ENCODE measurements at places on chromosomes 2 and 18.

- peak; percentile 15 for DNase-seq
Observed at GRCh38 chr2:205556841-205557539, 125.3 kb upstream of the NRP2 start.

DNA sequence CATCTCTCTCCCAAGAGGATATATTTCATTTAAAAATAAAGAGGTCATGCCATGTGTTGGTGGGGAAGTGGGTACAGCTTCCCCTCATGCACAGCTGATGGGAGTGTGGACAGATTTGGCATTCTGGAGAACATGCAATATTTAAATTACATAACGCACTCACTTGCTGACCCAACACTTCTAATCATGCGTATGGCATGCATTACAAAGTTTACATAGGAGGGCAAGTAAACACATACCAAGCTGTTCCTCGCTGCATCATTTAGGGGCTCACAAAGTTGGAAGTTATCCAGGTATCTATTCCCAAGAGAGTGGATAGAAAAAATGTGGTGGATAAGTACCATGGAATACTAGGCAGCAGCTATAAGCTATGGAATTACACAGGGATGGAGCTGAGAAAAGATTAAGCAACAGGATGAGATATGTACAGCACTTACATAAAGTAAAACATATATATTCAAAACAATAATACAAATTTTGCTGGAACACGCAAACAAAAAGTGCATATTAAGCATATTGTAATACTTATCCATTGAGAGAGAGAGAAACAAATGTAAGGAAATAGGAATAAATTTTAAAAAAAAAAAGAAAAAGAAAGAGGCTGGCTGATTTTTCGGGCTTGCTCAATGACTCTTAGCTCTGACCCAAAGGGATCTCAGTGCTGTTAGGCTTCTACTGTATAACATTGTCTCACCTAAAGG is 11.0 kb downstream of the CYP1B1 start:
- peak; percentile 70 for DNase-seq

DNA sequence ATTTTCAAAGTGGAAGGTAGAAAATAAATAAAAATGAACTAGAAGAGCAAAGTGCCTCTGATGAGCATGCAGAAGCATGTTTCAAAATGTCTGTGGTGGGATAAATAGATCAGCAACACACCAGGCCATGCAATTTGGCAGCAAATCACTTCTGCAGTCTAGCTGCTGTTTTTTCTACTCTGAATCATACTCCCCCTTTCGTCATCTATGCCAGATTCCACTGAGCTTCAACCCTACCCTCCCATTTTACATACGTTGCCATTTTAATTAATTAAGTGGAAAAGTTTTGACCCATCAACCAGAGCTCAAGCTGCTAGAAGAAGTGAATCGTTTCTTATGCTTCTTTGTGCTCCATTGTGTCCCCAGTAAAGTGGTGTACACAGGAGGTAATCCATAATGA is 79.3 kb downstream of the NRXN1 start:
- DNase-seq = peak; percentile 47

DNA sequence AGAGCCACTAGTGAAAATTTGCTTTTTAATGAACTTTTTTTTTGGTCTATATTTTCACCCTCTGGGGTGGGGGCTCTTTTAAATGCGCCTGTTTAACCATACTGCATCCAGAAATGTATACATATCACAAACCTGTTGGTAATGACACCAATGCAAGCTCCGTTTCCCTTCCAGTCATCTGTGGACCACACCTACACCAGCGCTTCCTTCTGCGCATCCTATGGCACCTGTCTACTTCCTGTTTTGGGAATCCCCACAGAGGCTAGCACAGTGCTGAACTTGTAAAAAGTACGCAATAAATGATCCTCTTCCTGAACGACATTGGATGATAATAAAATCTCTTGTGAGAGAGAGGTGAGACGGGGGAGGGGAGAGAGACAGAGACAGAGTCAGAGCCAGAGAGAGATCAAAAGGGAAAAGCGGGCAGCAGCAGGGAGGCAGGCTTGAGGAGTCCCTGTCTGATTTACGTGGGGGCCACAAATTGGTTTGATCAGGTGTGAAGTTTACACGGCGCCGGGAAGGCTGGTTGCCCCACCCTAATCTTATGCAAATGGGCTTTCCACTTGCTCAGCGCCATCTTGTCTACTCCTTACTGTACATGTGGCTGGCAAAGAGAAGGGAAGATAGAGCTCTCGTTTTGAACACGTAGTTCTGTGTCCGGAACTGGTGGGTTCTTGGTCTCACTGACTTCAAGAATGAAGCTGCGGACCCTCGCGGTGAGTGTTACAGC is 38.1 kb upstream of the SLC38A11 start:
- DNase-seq = no peak

DNA sequence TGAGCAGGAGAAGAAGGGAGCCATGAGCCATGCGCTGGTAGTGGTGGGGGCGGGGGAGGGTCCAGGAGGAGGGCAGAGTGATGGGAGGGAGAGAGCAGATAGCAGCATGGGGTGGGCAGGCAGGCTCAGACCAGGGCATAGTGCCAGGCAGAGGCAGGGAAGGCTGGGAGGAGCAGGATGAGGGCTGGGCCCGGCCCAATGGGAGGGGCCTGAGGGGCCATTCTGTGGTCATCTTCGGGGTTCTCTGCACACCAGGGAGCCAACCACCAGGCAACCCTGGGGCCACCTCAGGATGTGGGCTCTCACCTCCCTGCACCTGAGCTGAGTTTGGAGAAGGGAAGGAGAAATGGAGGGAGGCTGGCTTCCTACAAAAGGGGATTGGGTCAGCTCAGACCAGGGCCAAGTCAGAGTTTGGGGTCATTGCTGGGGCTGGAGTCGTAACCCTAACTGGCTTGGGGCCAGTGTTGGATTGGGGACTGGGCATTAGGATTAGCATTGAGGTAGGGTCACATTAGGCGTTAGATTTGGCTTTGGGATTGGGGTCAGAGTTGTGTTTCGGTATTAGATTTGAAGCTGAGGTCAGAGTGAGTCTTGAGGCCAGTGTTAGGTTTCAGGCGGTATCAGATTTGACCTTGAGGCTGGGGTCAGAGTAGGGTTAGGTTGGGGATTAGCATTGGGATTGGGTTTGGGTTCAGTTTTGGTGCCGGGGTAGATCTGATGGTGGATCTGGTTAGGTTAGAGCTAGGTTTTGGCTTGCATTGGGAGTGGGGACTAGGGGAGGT is 11.2 kb downstream of the VIL1 start:
- no peak for DNase-seq

DNA sequence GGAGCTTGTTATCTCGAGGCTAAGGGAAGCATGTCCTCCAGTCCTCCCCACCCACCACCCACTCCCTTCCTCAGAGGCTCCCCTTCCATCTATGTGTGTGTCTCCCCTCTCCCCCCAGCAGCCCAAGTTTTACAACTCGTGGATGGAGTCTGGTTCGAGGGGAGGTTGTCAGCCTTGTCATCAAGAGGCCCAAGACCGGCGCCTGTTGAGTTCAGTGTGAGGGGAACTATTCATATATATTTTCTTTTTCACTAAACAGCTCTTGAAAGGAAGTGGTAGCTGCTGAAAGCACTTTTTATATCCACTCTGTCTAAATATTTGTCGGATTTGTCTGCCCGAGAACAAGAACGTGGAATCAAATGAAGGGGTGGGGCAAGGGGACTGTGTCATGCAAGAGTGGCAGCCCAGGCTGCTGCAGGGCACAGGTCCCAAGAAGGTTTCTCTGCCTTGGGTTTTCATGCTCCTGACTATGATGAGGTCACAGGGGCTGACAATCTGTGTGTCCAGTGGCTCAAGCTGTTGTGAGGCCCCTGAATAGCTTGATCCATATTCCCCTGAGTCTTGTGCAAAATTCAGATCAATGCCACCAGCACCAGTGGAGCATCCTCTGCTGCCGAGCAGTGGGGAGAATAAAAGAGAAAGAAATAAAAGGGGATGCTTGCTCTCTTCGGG is 35.0 kb downstream of the NRP2 start:
- no peak for DNase-seq

DNA sequence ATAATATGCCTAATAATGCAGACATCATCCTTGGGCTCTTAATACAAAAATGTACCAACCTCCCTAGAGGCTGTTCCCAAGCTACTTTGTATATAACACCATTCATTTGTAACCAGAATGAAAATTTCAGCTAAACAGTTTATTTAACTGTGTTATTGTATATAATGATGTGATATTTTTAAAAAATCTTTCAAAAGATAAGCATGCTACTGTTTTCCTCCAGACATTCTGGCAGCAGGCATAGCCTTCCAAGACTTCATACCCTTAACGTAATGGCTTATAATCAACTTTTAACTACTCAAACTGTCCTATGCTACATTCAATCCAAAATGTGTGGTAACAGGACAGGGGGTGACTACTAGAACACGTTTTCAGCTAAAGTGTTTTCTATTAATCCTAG is 21.2 kb downstream of the CFAP221 start:
- no peak for DNase-seq

- DNase-seq = no peak
Observed at GRCh38 chr2:218075975-218076811, 7.1 kb downstream of the RUFY4 start.

GRCh38 chr2:200778038-200778437 is 33.7 kb upstream of the BZW1 start:
- DNase-seq = peak; percentile 48

DNA sequence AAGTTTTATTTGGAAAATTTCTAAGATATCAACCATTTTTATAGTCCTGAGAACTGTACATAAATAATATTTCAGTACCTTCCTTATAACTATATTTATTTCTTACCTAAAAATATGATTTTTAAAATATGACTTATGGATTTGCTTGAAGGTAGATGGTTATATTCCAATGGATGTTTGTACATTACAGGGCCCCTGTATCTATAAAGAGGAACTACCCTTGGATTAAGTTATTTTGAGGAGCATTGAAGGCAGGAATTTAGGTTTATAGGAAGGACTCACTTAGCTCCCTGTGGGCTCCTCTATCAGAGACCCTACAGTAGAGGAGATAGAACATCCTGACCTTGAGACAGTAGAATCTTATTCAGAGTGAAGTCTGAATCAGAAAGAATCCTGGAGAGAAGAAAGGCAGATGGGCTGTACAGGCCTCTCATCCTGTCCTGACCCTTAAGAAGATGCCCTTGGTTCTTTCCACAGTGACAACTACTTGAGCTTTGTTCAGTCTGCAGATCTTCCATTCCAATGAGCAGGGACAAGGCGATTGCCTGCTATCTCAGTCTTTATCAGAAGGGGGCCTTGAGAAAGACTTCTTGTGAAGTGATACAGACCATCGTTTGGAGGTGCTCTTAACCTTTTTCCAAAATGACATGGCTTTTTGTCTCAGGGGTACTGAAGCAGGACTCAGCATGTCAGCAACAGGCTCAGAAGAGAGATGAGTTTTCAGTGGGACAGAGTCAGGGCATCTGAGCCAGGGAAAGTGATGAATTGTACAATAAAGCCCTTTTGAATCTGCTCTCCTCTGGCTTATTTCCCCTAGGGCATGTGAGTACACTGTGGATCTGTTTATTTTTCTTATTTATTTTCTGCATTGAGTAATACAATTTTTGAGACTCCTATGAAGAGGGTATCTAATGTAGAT is 20.9 kb downstream of the OXER1 start:
- no peak for DNase-seq

- peak; percentile 86 for DNase-seq
Observed at GRCh38 chr2:20130821-20131645, 79.6 kb upstream of the LAPTM4A start.

DNA sequence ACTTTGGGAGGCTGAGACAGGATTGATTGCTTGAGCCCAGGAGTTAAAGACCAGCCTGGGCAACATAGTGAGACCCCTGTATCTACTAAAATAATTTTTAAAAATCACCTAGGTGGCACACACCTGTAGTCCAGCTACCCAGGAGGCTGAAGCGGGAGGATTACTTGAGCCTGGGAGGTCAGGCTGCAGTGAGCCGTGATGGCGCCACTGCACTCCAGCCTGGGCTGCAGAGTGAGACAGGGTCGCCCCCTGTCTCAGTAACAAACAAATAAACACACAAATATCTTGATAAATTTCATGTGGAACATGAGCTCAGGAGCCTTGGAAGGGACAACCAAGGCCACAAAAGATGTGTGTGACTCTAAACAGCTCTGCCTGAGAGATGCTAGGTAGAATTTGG is 11.7 kb upstream of the ANKRD53 start:
- DNase-seq = no peak

DNA sequence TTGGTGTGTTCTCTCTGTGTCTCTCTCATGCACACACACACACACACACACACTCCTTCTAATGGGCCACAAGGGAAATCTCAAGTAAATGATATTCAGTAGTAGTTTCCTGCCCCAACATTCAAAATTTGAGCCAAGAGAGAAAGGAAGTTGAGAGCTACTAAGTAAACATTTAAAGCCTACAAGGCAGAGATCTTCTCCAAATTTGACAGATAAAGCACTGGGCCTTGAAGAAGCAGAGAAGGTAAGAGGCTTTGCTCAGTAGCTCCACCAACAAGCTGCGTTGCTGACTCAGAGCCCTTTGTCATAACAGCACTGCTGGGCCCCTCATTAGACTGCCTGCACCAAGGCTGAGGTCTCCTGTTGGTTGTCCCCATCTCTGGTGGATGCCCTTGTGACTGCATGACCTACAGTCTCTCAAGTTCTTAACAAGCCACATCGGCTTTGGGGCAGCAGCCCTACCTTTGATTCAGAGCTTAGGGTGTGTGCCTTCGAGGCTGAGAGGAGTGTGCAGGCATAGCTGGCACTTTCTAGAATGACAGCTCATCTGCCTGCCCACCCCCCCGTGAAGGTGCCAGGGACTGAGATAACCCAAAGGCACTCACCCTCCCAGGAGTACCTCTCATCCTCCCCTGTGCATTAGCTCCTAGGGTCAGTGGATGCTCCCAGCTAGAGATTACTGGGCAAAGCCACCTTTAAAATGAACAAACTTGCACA is 32.3 kb upstream of the NEB start:
- DNase-seq = peak; percentile 10

DNA sequence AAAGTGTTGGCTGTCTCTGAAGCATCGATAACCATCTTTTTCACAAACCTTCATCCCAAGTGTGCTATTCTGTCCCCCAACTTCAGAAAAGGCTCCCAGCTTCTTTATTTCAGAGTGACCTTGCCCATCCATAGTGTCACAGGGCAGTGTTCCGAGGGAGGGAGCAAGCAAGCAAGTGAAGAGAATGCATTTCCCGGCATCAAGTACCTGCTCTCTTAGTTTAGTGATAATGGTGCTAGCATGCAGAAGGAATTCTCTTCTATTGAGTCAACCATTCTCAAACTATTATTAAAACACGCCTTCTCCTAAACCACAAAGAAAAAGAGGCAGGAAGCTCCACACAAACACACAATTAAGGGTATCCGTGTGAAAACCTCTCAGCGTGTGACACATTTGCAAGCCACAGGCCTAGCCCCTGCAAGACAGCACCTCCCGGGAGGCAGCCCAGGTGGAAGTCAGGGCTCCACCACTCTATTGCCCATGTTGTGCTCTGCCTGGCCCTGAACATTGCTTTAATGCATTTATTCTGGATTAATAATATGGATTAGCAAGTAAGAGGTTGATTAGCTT is 504.9 kb downstream of the GALR1 start:
- no peak for DNase-seq

Data from fibroblast of skin of right quadriceps (primary cell).